ENCODE measurements at places on chromosomes 2 and 18. TPM values are rescaled to one million over a fixed set of nuclear protein-coding genes. Genes with fewer than 3 reads are reported as not detected.

- DNase-seq: no peak
Observed at GRCh38 chr18:13362607-13363006, 144.0 kb downstream of the LDLRAD4 start.

GRCh38 chr2:18117592-18117991, 239.1 kb downstream of the KCNS3 start:
- DNase-seq: no peak

GRCh38 chr2:100983684-100984310, 18.3 kb upstream of the RPL31 start:
- no peak for DNase-seq

DNA sequence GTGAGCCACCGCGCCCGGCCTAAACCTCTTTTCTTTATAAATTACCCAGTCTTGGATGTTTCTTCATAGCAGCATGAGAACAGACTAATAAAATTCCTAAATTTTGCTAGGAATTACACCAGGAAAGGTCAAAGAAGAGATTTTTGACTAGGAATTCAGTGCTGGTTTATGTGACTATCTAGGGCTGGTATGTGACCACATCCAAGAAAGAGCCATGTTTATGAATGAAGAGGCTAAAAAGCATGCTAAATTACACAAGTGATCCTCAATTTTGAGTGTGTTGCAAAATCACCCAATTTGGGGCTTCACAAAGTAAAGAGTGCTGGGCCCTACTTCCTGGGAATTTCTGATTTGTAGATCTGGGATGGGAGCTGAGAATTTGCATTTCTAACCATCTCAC, 123.6 kb downstream of the CSRNP3 start:
- DNase-seq: no peak

Gene CGREF1
- 19.8 TPM for total RNA-seq

Gene ST8SIA3
- not detected for total RNA-seq

DNA sequence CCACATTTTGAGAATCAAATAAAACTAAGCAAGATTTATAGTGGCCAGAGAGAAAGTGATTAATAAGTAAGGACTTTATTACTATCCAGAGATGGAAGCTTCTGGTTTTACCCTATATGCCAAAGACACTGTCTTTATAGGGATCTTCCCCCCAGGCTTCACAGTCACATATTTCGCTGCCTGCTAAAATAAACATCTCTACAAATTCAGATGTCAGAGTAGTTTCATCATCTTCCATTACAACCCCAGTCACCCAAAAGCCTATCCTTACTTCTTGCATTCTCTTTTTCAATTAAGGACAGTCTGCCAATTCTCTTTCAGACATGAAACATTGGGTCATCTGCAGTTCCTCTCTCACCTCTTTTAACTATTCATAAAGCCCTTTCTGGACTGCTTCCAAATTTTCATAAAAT, 28.3 kb downstream of the CREB1 start:
- DNase-seq: no peak

Gene TGFA
- 1.9 TPM for total RNA-seq

DNA sequence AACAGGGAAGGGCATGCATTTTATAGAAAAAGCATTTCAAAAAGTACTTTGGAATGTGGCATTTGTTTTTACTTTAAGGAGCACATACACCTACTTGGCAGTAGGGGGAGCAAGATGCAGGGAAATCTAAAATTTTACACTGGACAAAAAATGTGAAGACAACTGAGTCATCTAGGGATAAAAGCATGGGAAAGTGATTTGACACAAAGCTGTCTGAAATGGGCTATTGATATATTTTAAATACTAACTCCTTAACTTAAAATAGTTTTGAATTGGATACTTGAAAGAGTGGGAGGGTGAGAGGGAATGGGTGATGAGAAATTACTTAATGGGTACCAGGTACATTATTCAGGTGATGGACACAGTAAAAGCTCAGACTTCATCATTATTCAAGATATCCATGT, 15.8 kb downstream of the TMEM200C start:
- no peak for DNase-seq

Gene SUCLG1
- 34.3 TPM for total RNA-seq

GRCh38 chr2:186518945-186519344, 32.9 kb downstream of the ZC3H15 start:
- no peak for DNase-seq

GRCh38 chr18:26864658-26865057, 849 bp downstream of the AQP4 start:
- no peak for DNase-seq

All from thoracic aorta (tissue), 2 donors.